Islet precursor cell (in vitro differentiated cells): ENCODE measurements at places on chromosomes 1 and 21.
A peak's percentile ranks its signal among the peaks of the same experiment; 100 is the strongest.

- no peak for DNase-seq
Observed at GRCh38 chr1:3170561-3171453, 101.8 kb downstream of the PRDM16 start.

GRCh38 chr1:54163051-54163450, 10.3 kb upstream of the CDCP2 start:
- DNase-seq = peak; percentile 56

DNA sequence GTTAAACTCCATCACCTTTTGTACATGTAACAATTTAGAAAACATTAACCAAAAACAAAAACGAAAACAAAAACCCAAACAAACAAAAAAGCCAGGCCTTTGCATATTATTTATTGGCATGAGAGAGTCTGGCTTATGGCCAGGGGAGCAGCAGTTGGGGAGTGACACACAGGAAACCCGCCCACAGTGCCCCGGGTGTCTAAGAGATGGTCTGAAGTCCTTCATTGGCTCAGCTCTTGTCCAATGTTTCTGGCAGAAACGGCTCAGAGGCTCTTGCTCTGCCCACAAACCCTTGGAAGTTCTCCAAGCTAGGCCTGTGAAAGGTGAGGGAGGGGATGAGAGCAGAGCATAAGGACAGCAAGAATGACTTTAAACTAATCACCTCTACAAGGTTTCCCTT, 131.5 kb downstream of the CNIH3 start:
- DNase-seq = no peak

DNA sequence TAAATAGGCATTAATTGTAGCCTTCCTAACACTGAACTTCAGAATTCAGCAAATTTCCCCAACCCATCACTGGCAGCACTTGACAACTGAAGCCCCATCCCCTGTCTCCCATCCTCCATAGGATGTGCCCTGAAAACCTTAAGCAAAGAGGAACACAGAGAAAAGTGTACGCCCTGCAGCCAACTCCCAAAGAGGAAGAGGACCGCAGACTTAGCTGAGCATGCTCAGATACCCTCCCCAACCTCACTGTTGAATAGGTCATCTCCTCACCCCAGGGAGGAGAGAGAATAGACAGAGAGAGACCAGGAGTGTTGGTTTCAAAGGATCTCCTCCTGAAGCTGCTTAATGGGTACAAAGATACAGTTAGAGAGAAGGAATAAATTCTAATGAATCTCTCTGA, 50.5 kb downstream of the CD2 start:
- no peak for DNase-seq

DNA sequence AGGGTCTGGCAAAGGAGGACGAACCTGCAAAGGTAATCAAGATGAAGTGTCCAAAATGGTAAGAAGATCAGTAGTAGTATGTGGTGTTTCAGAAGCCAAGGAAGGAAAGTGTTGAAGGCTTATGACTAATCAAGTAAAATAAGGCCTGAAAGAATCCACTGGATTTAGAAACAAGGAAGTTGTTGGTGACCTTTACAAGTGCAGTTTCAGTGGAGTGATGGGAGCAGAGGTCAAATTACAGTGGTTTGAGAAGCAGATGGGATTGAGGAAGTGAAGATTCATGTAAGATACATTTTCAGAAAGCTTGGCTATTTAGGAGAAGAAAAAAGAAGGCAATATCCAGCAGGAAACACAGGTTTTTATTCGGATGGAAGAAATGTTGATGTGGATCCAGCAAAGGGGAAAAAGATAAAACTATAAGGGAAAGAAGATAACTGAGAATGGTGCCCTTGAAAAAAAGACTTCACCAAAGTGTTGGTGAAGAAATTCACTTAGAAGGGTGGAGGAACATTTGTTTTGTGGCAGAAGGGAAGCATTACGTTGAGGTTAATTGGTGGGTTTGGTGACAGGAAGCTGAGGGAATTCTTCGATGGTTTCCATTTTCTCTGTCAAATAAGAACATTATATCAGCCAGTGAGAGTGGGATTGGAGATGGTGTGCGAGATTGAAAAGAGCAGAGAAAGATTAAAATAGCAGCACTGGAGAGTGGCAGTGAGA, 2.1 kb downstream of the ARMH1 start:
- DNase-seq = no peak
